Jurkat, Clone E6-1 (cell line): ENCODE measurements at places on chromosomes 12 and 14.

DNA sequence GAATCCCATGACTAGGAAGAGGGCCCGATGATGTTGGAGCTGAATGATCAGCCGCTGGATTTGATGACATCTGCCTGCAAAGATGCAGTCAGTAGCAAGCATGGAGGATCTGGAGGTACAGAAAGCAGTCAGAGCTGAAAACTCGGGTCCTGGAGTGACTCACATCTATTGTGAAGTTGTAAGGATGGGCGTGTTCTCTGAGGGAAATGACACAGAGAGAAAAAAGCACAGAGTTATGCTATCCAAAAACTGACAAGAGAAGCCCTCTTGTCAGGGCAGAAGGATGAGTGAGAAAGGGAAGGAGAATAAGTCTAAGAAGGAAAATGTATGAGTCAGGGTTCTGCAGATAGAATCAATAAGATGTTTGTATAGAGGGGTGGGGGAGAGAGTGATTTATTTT, 380.4 kb upstream of the CCDC196 start:
- DNase-seq: no peak

- DNase-seq: no peak
Measured at GRCh38 chr12:5230156-5230555, 186.5 kb downstream of the KCNA5 start.

GRCh38 chr12:27305673-27306456, 26.8 kb upstream of the BMAL2 start:
- DNase-seq: peak; percentile 55

DNA sequence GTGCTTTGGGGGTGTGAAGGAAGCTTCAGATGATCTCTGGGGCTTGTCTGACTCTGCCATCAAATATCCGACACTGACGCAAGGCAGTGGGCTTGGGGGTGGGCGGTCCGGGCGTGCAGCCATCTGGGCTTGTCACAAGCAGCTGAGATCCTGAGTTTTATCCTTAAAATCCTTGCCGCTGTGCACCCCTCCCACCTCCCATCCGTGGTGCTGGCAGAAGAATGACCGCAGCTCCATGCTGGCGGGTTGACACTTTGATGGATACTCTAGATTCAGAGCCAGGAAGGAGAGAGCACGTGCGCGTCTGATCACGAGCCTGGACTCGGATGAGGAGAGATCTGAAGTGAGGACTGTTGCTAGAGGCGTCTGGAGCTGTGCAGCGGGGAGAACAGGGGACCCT, 3.0 kb downstream of the ZFYVE21 start:
- no peak for DNase-seq

DNA sequence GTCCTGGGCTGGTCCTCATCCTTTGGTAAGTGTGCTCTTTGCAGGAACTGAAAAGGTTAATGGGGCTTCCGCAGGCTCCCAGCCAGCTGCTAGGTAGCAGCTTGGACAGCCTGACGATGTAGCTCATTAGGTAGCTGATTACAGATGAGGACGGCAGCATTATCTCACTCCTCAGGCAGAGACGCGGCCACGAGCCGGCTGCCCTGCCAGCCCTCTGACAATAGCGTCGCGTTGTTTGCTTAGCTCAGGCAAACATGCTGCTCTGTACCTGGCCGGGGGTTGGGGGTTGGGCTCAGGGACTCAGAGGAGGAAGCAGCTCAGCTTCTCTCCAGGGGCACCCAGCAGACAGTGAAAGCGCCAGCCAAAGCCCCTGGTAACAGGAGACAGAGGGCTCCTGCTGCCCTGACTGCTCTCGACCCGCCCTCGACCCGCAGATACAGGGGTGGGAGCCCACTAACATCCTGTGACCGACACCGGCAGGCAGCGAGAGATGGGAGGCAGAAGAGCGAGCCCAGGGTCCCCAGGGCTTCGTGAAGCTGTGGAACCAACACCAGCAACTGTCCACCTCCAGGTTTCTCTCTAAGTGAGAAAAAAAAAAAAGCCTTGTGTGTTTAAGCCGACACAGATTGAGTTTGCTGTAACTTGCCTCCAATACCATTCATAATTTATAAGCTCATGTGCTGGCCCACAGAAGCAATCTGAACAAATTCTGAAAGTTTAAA, 53.4 kb upstream of the DLK1 start:
- no peak for DNase-seq
